Stimulated activated CD4-positive, alpha-beta T cell treated with anti-CD3 and anti-CD28 coated beads, Interleukin-4, amount 100 ng/mL, for 24 hours (primary cell): ENCODE measurements at places on chromosomes 5 and 9.

GRCh38 chr9:93619272-93619775 is 42.9 kb downstream of the PHF2 start:
- no peak for DNase-seq

GRCh38 chr5:132017738-132018625 is 6.5 kb upstream of the ACSL6 start:
- no peak for DNase-seq

- DNase-seq, result no peak
Measured at GRCh38 chr5:131163276-131164119, 1.6 kb downstream of the HINT1 start.

DNA sequence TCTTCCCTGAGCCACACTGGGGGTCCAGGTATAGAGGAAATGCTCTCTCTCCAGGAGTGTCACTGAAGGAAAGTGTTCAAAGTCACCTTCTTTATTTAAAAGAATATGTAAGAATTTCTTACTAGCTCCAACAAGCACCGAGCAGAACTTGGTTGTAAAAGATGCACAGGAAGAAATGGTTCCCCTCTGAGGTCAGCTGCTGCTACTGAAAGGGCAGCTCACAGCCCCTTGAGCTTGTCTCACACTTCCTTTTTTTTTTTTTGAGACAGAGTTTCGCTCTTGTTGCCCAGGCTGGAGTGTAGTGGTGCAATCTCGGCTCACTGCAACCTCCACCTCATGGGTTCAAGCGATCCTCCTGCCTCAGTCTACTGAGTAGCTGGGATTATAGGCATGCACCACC is 77.2 kb downstream of the PRRT1B start:
- no peak for DNase-seq

GRCh38 chr5:57576317-57576716 is 93.7 kb upstream of the ACTBL2 start:
- no peak for DNase-seq

DNA sequence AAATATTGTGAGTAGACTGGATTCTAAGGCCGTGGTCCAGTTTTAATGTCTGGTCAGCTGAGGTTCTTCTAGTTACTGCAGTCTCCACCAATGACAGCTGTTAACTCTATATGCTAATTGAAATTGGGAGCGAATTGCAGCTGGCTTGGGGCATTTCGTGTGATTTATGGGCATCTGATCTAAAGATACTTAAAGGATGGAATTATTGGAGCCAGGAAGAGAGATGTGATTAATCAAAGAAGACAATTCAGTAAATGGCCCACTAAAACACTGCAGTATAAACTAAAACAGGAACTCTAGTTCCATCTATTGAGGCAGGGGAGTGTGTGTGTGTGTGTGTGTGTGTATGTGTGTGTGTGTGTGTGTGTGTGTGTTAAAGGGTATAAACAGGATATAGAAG is 157.5 kb upstream of the IQGAP2 start:
- no peak for DNase-seq
